ENCODE measurements at places on chromosomes 16 and 17. TPM values are rescaled to one million over a fixed set of nuclear protein-coding genes. Genes with fewer than 3 reads are reported as not detected.
A peak's percentile ranks its signal among the peaks of the same experiment; 100 is the strongest.

DNA sequence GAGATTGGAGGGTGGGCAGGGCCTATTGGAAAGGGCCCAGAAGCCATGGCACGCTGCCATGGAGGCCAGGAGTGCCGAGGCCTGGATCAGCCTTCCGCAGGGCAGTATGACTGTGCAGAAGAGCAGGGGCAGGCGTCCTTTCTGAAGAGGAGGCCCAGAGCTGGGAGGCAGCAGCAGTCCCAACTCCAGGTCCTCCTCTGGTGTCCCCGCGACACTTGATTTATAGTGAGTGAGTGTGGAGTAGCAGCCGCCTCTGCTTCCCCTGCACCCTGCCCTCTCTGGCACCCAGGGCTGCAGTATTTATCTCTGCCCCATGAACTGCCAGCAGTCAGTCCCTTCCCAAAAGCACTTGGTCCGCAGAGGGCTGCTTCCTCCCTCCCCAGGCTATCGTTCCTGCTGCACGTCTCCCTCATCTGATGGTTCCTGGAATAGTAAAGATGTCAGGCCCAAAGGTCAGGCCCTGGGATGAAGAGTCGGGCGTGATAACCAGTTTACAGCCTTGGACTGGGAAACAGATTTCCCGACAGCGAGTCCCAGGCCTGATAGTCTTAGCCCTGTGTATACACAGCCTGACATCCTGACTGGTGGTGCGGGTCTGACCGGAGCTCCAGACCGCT lies 32.9 kb downstream of the PGS1 start:
- DNase-seq, result no peak

DNA sequence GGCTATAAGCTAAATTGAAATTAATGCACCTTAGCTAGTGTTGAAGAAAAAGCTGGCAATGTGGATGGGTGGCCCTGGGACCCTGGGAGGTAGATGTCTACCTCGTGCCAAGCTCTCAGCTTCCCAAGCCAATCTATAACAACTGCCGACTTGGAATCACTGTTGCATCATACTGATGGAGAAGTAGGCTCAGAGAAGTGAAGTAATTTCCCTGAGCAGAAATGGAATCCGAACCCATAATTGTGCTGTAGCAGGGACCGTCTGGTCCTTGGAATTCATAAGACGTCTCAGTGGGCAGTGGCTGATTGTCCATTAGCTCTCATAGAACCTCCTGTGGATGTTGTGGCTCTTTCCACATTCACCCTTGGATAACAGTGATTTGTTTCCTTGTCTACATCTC lies 196.6 kb downstream of the RAB11FIP4 start:
- no peak for DNase-seq

DNA sequence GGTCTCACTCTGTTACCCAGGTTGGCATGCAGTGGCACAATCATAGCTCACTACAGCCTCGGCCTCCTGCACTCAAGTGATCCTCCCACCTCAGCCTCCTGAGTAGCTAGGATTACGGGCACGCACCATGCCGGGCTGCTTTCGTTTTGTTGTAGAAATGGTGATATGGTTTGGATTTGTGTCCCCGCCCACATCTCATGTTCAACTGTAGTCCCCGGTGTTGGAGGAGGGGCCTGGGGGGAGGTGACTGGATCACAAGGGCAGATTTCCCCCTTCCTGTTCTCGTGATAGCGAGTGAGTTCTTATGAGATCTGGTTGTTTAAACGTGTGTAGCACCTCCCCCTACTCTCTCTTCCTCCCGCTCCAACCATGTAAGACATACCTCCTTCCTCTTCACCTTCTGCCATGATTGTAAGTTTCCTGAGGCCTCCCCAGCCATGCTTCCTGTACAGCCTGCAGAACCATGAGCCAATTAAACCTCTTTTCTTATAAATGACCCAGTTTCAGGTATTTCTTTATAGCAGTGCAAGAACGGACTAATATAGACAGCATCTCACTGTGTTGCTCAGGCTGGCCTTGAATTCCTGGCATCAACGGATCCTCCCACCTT lies 6.0 kb downstream of the PDZD9 start:
- no peak for DNase-seq

- no peak for DNase-seq
Measured at GRCh38 chr17:8294814-8295316, 335 bp downstream of the SLC25A35 start.

DNA sequence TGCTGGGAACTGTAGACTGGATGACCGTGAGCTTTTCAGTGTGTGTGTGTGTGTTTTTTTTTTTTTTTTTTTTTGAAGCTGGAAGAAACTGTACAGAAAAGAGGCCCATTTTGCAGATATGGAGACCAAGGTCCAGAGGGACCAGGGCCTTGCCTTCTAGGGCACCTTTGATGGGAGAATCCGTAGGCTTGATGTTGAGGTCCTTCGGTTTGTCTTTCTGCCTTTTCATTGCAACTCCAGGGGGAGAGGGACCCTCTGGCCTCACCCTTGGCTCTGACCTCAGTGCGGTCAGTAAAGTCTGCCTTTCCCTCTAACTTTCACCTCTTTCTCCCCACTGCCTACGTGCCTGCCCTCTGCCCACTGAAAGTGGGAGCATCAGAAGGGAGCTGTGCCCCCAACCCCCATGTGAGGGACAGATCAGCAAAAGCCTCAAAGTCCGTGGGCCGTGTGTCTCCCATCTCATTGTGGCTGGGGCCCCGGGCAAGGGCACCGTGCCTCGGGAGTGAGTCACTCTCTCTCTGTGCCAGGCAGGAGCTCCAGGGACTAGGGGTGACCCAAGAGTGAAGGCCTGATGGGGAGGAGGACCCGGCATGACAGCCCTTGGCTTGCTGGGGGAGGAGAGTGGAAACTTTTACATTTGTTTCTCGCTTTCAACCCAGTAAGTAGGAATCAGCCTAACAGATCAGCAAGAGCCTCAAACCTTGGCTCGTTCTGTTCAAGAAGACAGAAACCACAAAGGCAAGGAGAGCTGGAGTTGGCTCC lies 123.6 kb downstream of the CMIP start:
- DNase-seq, result peak; percentile 58

GRCh38 chr17:10748531-10749181 lies 18.8 kb upstream of the TMEM220 start:
- no peak for DNase-seq

- DNase-seq, result no peak
Measured at GRCh38 chr16:89253548-89254287, 36.2 kb downstream of the ZNF778 start.

DNA sequence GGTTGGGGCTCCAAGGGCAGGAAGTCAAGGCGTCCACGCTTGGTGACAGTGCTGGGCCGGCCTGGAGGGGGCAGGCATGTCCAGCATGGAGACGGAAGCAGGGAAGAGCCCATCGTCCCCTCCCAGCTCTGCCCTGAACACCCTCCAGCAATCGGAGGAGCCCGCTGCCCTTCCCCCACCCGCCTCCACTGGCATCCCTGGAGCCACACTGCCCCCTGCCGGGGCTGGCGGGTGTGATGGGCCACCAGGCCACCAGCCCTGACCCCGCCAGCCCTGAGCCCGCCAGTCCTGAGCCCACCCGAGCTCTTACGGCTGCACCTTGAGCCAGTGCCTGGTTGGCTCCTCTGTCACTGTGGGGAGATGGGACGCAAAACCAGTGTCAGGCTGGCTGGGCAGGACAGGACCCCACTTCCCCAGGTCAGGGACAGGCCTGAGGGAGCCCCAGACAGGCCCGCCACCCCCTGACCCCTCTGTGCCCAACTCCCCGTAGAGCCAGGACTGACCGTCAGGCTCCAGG lies 4.1 kb upstream of the CDH15 start:
- peak; percentile 50 for DNase-seq

GRCh38 chr17:79280866-79281572 lies 206.4 kb downstream of the ENGASE start:
- no peak for DNase-seq

DNA sequence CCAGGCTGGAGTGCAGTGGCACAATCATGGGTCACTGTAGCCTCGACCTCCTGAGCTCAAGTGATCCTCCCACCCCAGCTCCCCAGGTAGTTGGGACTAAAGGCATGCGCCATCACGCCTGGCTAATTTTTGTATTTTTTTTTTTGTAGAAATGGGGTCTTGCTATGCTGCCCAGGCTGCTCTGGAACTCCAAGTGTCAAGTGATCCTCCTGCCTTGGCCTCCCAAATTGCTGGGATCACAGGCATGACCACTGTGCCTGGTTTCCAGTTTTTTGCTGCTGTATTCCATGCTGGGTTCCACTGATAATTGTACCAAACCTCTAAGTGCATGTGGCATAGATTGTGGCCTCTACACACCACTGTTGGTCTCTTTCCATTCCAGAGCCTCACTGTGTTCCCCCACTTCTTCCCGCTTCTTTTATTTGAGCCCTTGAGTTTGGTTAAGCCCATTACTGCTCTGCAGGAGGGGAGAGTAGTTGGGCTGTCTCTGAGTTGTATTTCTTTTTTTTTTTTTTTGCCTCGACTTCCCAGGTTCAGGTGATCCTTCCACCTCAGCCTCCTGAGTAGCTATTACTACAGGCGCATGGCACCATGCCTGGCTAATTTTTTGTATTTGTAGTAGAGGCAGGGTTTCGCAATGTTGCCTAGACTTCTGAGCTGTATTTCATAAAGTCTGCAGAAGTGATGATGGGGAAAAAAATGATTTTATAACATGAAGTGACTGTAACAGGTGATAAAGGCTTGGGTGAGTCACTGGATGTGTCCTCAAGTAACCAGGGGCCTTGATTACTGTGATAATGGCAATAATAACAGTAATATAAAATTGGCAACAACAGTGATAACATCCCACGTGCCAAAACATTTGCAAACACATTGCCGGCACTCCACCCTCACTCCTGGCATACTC lies 30.0 kb downstream of the EEF2K start:
- DNase-seq, result no peak

KRT20 gene
- total RNA-seq, result 0.83 TPM

KRT33B gene
- total RNA-seq, result not detected
